AG09309 (cell line): ENCODE measurements at places on chromosomes 2 and 18.

GRCh38 chr2:64259312-64259711 is 115.1 kb upstream of the PELI1 start:
- DNase-seq: no peak

- DNase-seq: no peak
These were observed 122.6 kb upstream of the PIEZO2 start for GRCh38 chr18:11271954-11272353.

DNA sequence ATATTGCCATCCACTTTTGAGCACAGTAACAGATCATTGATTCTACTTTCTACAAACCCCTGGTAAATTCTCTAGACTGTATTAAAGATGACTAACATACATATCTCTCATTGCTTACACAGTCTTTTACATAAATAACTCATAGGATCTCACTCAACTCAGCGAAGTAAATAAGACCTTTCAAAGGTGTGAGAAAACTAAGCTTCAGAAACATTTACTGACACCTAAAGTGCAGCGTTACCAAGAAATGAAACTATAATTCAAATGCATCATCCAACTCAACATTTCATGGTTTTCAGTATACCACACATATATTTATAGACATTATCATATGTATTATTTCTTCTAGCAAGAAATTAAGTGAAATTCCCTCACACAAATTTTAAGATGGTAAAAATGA is 189.8 kb downstream of the METTL4 start:
- DNase-seq: no peak

GRCh38 chr2:36801088-36801487 is 104.6 kb downstream of the VIT start:
- DNase-seq: no peak

DNA sequence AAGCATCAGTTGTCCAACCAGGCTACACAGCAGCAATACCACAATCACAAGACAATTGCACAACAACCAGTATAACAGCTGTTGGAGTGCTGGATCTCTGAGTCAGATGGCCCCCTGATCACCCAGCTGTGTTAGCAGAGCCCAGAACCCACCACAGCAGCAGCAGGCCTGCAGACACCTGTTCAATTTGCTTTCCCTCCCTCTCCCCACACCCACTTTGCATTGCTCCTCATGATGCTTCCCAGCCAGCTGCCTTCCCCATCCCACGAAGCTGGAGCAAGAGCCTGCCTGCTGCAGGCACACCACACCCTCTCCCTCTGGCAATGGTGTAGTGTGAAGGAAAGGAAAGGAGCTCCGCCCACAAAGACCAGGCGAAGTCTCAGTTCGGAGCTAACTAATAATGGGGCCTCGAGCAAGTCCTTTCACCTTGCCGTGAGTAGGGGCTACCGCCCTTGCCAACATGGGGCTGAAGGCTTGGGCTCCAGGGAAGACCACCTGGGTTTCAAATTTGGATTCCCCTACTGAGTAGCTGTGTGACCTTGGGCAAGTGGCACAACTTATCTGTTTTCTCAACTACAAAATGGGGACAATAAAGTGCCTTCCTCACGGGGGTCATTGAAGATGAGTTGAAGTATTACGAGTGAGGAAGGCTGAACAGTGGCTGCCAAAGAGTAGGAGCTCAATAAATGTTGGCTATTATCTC is 19.4 kb upstream of the ZBTB7C start:
- DNase-seq: no peak

DNA sequence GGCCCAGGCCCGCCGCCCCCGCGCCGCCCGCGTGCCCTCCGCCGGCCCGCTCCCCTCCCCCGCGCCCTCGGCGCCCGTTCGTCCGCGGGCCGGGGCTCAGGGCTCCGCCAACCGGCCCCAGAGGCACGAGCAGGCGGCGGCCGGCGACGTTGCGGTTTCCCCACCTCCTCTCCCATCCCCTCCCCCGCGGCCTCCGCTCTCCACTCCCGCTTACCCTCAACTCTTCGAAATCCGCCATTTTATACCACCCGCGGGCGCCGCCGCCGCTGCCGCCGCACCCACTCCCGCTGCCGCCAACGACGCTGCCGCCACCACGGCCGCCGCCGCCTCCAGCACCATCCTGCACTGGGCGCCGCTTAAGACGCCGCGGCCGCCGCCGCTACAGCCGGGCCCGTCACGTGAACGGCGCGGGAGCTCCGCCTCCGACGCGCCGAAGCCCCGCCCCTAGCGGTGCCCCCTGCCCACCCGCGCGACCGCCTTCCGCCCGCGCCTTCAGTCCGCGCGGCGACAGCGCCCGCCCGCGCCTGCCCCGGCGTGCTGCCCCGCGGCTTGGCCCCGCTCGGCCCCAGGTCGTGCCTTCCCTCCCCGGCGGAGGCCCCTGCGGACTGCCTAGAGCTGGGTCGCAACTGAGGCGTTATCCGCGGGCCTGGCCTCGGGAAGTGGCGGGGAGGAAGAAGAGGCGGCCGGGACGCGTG is at the start of the genes KATNAL2 and PIAS2:
Gene KATNAL2, plus strand, starts transcription at position 495 of the 695 bp plus-strand sequence. CDS start 29,271 bp downstream, outside the sequence.
Gene PIAS2, minus strand, starts transcription at position 400 of the 695 bp plus-strand sequence. Its CDS starts 162 bp downstream, at position 238.
- DNase-seq: no peak

DNA sequence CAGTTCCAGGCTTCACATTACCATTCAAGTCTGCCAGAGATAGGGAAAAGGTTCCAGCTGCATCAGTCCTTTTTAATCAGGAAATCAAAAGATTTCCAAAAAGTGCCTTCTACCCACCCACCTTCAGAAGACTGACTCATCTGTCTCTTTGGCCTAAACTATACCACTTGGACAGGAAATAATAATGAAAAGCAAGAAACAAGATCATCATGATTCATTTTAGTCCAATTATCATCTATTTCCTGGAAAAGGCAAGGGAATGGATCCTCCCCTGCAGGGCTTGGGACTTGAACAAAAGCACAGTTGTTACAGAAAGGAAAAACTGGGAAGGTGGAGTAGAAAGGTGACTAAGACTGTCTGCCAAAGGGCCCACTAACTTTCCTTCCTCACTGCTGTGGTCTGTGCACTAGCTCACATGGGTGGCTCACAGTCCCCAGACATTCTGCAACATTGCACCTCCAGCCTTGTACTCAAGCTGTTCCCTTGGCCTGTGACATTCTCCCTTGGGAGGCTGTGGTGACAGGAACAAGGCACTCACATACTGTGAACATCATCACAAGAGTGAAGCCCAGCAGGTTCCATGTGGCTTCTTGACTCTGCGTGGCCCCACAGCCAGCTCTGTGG is 75.3 kb downstream of the VSNL1 start:
- DNase-seq: peak; percentile 38

- DNase-seq: no peak
These were observed 21.6 kb downstream of the GPR55 start for GRCh38 chr2:230903231-230904150.

DNA sequence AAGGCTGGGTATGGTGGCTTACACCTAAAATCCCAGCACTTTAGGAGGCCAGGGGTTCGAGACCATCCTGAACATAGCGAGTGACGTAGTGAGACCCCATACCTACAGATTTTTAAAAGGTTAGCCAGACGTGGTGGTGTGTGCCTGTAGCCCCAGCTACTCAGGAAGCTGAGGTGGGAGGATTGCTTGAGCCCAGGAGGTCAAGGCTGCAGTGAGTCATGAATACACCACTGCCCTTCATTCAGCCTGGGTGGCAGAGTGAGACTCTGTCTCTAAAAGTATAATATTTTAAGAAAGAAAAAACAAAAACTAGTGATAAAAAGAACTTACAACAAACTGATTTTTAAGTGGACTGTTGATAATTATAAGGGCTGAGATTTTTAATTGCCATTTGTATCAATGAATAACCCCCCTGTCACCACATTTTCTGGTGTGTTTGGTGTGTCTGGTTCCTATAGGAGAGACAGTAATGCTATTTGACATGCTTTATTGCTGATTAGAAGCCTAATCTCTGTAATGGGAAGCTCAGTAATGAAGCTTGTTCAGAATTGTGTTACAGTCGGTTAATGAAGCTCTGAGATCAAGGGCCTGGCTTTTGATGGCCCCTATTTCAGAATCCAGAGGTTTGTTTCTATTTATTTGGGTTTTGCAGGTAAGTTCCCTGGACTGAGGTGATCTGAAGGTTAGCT is 147.0 kb downstream of the NEDD4L start:
- no peak for DNase-seq

GRCh38 chr18:24764766-24765165 is 304.3 kb downstream of the HRH4 start:
- no peak for DNase-seq

DNA sequence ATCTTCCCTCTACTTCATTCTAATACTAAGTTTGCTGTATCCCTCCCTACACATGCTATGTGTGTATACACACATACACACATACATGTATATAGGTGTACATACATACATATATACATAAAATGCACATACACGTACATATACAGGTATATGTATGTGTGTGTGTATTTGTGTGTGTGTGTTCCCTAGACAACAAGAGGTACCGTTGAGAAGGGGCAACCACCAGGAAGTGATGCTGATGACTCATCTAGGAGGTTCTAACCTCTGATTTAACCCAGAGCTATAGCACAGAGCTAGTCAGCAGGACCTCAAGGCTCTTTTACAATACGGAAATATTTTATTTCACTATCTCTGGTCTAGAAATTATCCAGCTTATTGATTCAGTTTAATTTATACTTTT is 139.2 kb downstream of the LAMA3 start:
- DNase-seq: no peak

GRCh38 chr2:221337957-221338685 is 234.0 kb downstream of the EPHA4 start:
- no peak for DNase-seq

DNA sequence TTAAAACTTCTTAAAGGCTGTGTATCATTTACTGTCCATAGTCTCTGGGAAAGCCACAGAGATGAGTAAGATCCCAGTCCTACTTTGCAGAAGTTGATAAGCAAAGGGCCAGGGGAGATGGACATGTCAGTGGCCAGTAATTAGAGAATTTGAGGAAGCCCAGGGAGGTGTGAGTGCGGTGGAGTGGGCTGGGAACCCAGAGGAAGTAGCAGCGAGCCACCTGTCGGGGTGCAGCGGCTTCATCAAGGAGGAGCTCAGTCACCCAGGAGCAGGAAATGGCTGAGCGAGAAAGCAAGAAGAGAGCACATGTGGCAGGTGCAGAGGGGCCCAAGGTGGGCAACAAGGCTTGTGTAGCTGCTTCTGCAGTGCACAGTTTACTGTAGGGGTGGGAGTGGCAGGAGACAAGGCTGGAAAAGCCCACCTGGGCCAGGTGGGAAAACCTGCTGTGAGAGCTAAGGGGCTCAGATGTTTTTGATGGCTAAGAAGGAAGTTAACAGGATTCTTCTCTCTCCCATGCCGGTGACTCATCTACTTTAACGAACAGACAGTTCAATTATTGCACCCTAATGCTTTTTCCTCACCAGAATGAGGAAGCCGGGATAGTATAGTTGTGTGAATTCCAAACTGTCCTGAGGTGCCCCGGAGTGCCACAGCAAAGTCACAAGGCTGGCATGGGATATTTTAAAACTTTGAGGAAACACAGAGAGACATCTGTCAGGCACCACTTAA is 34.8 kb upstream of the MGAT5 start:
- no peak for DNase-seq

DNA sequence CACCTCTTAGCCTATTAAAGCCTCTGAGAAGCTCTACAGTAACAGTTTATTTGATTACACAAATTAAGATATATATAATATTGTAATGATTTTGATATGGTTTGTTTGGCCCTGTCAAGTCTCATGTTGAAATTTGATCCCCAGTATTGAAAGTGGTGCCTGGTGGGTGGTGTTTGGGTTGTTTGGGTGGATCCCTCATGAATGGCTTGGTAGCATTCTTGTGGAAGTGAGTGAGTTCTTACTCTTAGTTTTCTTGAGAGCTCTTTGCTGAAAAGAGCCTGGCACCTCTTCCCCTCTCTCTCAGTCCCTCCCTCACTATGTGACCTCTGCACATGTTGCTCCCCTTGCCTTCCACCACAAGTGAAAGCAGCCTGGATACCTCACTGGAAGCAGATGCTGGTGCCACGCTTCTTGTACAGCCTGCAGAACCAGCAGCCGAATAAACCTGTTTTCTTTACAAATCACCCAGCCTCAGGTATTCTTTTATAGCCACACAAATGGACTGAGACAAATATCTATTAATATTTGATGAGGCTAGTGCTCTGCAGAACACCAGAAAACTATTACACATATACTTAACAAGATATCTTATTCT is 52.8 kb downstream of the SLC4A10 start:
- no peak for DNase-seq

GRCh38 chr2:105814291-105814940 is 69.7 kb downstream of the NCK2 start:
- no peak for DNase-seq
